ENCODE measurements at places on chromosomes 4 and X.

DNA sequence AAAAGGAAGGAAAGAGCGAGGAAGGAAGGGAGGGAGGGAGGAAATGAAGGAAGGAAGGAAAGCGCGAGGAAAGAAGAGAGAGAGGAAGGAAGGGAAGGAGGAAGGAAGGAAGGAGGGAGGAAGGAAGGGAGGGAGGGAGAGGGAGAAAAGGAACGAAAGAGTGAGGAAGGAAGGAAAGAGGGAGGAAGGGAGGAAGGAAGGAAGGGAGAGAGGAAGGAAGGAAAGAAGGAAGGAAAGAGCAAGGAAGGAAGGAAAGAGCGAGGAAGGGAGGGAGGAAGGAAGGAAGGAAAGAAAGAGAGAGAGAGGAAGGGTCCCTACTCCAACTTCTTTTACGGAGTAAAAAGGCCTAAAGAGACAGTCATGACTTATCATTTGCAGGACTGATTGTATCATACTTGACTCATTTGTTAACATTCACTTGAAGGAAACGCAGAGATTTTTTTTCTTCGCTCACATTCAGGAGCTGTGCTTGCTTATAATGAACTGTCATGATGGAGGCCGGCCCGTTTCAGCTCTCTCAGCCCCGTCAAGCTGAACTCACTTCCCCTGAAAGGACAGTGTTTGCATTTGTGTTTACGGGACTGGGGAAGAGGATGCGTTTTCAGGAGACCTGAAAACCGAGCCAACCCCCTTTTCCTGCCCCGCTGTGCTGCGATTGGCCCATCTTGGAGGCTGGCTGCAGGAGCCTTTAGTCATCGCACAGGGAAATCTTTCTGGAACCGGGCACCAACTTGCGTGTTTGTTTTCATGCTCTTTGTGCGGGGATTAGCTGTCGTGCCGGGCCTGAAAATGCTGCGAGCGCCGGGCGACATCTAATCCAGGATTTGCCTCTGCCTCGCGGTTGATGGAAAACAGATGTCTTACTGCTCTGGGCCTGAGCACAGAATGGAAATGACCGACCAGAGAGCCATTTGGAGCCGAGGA is 17.8 kb downstream of the TRIM2 start:
- no peak for DNase-seq

- peak; percentile 44 for DNase-seq
These were observed 133.2 kb upstream of the ADAMTS3 start for GRCh38 chr4:72701987-72702819.

DNA sequence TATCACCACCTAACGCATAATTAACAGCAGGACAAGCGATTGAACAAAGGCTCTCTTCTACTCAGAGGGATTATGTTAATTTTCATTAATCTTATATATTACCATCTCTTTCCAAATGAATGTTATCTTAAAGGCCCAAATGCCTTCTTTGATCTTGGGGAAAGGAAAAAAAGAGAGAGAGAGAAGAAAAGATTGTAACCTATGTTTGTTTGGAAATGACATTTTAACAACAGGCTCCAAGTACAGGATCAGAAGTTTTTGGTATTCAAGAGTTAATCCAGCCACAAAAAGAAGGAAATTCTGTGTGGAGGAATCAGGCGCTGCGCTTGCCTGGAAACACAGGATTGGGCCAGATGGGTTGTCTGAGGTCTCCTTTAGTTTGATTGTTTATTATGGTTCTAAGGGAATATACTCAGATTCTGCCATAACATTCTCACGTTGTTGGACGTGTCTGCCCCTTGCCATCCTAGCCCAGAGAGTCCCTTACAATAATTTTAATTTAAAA is 100.7 kb upstream of the STX18 start:
- DNase-seq, result no peak

GRCh38 chr4:84596826-84597225 is 13.9 kb downstream of the CDS1 start:
- DNase-seq, result peak; percentile 36

DNA sequence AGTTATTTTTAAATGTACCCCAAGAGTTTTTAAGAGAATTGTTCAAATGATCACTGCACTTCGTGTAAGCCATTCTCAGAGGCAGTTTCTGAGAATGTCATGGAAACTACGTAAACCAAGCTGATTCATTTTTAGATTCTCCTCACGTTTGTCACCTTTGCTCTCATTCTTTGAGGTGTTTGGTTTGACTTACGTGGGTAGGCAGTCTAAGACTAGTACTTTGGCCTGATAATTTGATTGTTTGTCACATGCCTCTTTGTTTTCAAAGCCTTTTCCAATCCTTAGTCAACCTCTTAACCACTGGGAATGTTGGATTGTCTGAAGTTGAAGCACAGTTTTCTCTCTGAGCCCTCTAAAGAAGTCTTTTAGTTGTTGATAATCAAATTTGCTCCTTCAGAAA is 10.5 kb downstream of the SEPTIN11 start:
- no peak for DNase-seq

DNA sequence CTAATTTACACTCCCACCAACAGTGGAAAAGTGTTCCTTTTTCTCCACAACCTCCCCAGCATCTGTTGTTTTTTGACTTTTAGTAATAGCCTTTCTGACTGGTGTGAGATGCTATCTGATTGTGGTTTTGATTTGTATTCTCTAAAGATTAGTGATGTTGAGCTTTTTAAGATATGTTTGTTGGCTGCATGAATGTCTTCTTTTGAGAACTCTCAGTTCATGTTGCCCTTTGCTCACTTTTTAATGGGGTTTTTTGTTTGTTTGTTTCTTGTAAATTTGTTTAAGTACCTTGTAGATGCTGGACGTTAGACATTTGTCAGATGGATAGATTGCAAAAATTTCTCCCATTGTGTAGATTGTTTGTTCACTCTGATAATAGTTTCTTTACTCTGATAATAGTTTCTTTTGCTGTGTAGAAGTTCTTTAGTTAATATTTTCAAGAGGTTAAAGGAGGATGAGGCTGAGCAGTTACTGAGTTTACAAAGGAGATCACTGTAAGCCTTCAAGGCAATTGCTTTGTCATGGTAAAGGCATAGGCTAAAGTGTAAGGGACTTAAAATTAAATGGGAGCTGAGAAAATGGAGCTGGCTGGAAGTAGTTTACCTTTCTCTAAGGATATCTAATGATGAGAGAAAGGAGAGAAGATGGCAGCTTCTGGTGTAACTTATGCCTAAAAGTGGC is 323.4 kb downstream of the PCDH7 start:
- DNase-seq, result no peak

DNA sequence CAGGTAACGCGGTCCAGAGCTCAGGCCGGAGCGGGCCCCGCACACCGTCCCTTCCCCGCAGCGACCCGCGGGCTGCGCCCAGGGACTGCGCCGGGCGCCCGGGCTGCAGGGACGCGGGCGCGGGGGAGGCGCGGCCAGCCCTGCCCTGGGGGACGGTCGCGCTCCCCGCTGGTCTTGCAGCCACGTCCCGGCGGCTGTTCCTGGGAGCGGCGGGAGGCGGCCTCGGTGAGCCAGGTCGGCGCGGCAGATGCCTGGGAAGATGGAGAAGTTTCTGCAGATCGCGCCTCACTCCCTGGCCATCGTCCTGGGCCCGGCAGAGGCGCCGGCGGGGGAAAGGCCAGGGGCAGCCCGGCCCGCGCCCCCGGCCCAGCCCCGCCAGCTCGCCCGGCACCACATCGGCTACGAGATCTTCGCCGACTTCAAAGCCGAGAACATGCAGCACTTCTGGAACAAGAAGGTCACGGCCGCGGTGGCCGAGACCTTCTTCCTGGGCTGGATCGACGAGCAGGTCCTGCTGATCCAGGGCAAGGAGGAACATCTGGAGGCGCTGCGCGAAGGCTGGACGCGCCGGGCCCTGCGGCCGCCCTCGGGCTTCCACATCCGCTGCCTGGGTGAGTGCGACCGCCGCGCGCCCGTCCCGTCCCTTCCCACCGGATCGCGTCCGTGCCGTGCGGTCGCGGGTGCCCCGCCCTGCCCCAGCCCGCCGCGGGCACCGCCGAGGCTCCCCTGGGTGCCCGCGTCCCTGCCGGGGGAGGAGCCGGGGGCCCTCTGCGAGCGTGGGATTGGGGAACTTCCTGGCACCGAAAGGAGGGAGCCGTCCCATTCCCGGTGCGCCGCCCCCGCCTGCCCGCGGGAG is 107.4 kb upstream of the STOX2 start:
- no peak for DNase-seq

DNA sequence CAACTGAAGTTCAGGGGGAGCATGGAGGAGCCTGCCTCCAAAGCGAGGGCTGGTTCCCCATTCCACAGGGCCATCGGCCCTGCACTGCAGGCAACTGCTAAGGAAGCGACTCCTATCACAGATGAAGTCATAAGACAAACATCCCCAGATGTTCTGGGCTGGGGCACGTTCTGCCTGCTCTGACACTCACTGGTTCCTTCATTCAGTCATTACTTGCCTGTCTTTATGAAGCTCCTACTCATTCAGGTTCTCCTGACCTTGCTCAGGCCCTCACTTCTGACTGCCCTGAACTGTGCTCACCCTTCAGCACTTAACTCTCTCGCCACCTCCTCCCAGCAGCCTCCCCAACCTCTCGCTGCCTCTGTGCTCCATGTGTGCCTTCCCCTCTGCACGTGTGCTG is 2.5 kb upstream of the SLC2A9 start:
- DNase-seq, result no peak

DNA sequence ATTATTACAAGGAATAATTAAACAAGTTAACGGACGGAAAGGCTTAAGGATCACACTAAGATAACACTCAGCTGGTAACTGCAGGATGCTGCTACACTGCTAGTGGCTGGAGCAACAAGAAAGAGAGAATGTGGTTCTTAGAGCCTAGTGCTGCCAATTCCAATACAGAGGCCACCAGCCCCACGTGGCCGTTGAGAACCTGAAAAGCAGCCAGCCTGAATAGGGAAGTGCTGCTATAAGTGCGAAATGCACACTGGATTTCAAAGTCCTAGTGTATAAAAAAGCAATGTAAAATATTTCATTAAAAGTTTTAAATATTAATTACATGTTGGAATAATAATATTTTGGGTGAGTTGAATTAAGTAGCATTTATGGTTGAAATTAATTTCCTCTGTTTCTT is 257.3 kb upstream of the TAPT1 start:
- DNase-seq, result no peak

DNA sequence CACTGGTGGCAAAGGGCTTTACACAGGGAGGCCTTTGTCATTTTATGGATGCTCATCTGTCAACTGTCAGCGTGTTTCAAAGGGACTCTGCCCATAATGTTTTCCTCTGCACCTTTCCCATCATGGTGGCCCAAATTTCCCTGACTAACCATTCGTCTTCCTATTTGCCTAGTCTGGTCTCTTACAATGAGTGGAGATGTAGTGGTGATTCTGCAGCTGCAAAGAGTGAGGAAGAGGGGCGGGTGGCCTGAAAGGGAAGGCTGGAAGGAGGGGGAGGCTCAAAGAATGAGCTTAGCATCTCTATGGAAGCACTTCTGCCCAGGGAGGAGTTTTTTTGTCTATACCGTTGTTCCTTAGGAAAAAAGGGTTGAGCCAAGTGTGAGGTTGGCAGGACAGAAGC is 447.5 kb downstream of the NKX6-1 start:
- no peak for DNase-seq

DNA sequence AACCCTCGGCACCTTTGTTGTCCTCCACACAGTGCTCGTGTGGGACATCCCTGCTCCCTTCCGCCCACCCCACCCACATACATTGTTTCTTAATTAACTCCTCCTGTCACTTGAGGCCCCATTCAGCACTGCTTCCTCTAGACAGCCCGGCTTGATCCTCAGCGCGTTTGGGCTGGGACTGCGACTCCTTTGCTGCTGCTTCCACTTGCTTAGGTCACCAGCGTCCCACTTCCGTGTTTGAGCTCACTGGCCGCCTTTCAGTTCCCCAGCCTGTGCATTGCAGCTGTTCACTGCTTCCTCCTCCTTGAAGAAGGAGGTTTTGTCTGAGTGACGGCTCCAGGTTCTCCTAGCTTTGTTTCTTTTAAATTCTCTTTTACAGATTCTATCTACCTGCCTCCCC is 16.1 kb downstream of the RNF4 start:
- no peak for DNase-seq

DNA sequence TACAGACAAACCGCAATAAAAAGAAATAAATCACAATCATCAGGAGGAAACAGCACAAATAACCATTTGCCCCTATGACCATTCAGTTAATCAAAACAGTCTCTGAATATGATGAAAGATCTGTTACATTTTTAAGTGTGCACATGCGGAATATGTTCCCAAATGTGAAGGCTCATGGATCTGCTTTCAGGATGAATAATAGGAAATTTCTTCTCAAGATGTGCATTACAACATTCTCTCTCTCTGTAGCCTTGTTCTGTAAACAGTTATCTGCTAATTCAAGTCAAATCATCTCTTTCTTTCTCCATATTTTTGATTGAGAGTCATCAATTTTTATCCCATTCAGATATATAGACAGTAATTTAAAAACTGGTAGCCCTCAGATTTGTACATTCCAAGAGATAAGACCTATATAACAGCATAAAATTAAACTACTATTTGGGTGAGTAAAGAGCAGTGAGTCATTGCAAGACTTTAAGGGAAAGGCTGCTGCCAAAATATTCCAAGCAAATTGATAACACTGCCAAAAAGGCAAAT is 433.9 kb upstream of the ATOH1 start:
- DNase-seq, result no peak

All from NCI-H2029 (cell line).